COR-L47 (cell line): ENCODE measurements at places on chromosomes 16 and 17.

- DNase-seq: no peak
These were observed 58.7 kb upstream of the DLX4 start for GRCh38 chr17:49910094-49910857.

DNA sequence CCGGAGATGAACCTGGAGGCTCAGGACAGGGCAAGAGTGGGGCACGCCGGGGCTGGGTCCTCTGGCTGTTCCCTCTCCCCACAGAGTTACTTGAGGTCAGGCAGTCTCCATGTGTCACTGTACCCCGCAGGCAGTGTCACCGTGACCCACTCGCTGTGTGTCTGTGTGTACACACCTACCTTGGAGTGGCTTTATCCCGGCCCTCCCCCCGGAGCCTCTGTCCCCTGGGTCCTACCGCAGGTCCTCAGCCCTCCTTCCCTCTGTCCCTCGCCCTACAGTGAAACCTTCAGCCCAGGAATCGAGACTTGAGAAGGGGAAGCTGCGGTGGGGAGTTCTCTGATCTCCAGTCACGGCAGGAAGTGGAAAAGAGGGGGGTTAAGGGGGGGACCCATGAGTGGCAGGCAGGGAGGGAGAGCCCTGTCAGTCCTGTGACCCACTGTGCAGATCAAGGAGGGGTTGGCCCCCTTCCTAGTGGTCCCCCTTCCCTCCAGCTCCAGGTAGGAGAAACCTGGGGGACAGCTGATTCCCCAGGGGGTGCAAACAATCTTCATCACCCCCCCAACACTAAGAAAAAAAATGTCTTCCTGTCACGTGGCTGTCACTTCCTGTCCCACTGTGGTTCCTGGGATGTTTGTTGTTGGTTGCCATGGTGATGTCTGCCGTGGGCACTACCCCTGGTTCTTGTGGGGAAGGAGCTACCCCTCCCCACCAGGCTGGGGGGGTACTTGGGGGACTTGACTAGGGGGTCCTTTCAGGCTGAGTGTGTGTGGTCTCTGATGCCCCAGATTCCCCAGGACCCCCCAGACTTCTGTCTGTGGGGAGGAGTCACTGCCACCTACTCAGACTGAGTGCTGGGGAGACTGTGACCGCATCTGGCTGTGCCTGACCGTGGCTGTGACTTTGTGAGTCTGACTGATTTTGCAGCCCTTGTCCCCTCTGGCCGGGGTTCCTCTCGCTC, 13.7 kb downstream of the RARA start:
- DNase-seq: peak; percentile 29

DNA sequence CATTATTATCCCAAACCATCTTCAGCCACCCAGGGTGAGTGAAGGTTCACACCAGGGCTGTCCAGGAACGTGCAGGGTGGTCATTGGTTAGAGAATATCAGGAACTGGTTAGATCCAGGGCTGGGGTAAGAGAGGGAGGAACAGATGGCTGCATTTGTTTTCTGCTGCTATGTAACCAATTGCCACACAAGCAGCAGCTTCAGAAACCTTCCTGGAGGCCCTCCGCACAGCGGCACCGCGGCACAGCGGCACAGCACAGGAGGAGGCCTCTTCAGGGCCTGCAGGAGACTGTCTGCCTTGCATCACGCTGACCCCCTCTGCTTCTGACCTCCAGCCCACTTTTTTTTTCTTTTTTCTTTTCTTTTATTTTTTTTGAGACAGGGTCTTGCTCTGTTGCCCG, 86.1 kb downstream of the KCNJ12 start:
- DNase-seq: no peak

DNA sequence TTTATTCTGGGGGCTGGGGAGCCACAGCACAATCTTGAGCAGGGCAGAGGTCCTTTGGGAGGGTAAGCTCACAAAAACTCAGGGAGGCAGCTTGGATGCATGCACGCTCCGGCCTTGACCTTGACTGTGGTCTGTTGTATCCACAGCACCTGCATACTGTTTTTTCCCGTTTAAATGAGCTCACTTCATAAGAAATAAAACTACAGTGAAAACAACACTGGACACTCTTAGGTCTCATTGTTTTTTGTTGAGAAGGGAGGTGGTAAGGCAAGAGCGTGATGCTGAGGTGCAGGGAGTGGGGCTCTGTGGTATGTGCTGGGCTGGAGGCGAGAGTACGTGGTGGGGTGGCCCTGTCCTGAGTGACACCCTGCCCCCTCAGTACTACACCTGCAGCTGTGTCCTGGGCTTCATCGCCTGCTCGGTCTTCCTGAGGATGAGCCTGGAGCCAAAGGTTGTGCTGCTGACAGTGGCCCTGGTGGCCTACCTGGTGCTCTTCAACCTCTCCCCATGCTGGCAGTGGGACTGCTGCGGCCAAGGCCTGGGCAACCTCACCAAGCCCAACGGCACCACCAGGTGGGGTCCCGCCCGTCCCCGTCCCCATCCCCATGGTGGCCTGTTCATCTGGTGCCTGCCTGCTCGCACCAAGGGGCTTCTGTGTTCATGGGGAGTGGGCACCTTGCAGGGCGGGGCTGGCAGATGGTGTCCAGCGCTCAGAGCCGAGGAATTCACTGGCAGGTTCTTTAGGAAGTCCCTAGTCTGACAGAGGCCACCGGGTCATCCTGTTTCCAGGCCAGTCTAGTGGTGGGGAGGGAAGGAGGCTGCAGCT, 44.2 kb downstream of the ADCY7 start:
- DNase-seq: no peak

DNA sequence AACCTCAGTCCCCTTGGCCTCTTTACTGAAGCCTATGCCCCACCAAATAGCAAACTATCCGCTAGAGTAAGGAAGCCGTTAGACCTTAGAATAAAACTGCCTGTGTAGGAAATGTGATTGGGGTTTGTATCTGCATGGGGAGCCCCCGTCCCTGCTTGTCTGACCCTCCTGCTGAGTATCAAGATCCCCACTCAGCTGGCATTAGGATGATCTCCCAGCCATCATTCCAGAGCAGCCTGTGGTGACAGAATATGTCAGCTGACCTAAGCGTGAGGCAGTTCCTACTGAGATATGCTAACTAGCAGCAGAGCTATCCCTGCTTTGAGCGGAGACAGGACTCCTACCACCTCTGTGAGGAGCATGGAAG, 645 bp upstream of the GFOD2 start:
- no peak for DNase-seq

- DNase-seq: no peak
These were observed 6.0 kb downstream of the ST3GAL2 start for GRCh38 chr16:70432723-70433457.

DNA sequence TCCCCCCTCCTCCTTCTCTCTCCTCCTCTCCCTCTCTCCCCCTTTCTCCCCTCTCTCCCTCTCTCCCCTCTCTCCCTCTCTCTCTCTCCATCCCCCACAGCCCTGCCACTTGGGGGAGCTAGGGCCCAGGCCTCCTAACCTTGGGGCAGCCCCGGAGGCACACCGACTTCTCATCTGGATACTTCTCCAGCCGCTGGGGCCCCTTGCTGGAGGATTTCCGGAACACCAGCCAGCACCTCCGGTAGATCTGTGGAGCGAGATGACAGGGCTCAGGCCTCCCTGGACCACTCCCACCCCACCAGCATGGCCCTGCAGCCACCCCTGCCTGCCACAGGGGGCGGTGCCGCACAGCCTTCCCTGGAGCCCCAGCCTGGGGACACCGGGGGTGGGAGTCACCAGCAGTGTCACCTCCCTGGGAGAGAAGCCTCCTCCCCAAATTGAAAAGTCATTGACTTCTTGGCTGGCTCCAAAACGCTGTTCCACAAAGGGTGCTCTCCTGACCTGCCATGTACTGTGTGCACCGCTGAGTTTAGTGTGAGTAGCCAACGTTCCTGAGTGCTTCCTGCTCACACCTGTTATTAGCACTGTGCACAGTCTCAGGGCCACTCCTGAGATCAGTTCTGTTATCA, 10.5 kb downstream of the DOK4 start:
- DNase-seq: no peak

- no peak for DNase-seq
These were observed 47.5 kb upstream of the ENDOV start for GRCh38 chr17:80367503-80367902.

DNA sequence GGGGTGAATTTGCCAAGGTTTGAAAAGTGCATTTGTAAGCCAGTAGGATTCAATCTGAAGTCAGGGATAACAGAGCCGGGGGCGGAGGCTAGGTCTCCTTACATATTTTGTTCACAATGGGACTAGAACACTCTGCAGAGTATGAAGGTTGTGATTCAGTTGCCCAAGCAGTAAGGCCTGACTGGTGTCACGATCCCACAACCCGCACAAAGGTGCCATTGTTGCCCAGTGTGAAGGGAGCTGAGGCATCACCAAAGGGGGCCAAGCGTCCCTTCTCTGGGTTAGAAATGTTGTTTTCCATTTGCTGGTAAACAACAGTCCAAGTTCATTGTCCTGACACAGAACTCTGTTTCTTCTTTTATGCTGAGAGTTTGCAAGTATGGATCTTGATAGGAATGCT, 471.8 kb downstream of the MAF start:
- no peak for DNase-seq
